ENCODE measurements at places on chromosomes 12 and 14. TPM values are rescaled to one million over a fixed set of nuclear protein-coding genes. Genes with fewer than 3 reads are reported as not detected.

CMA1 gene
- not detected for total RNA-seq

AGAP2 gene
- total RNA-seq, result 0.15 TPM

DAO gene
- not detected for total RNA-seq

BHLHE41 gene
- 0.15 TPM for total RNA-seq

TAS2R9 gene
- total RNA-seq, result not detected

ZFYVE21 gene
- 66.7 TPM for total RNA-seq

CISTR gene
- total RNA-seq, result not detected

RTRAF gene
- total RNA-seq, result 84.8 TPM

TTC6 gene
- total RNA-seq, result not detected

NDUFA9 gene
- 71.4 TPM for total RNA-seq

ALG10B gene
- total RNA-seq, result 3.9 TPM

IL23A gene
- total RNA-seq, result not detected

SLC24A4 gene
- not detected for total RNA-seq

BTBD6 gene
- total RNA-seq, result 61.1 TPM

OTOGL gene
- 1.8 TPM for total RNA-seq

LRRC43 gene
- 1.2 TPM for total RNA-seq

KLRC2 gene
- total RNA-seq, result not detected

SPIC gene
- not detected for total RNA-seq

ULK1 gene
- 6.5 TPM for total RNA-seq

PDZRN4 gene
- total RNA-seq, result not detected

CCNT1 gene
- total RNA-seq, result 28.3 TPM

PALS1 gene
- total RNA-seq, result 24.7 TPM

SPX gene
- not detected for total RNA-seq

SERPINA10 gene
- not detected for total RNA-seq

SERPINA9 gene
- not detected for total RNA-seq

Data from epithelial cell of umbilical artery (primary cell).